ENCODE measurements at places on chromosomes 12 and 14.

GRCh38 chr12:39779768-39780340, 160.3 kb upstream of the ABCD2 start:
- DNase-seq, result no peak

DNA sequence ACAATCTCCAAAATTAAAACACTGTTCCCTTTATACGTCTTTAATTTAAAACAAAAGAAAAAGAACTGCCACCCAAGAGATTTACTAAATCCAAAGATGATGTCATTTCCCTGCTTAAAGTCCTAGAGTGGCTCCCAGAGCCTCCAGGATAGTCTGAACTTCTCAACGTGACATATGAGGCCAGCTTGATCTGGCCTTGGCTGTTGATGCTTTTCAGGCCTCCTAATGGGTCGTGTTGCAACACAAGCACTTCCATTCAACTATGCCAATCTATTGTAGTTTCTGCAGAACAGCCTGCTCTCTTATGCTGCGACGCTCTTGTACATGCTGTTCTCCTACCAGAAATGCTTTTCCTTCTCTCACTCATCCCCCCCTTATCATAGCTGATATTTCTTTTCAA, 35.7 kb downstream of the LGR5 start:
- no peak for DNase-seq

DNA sequence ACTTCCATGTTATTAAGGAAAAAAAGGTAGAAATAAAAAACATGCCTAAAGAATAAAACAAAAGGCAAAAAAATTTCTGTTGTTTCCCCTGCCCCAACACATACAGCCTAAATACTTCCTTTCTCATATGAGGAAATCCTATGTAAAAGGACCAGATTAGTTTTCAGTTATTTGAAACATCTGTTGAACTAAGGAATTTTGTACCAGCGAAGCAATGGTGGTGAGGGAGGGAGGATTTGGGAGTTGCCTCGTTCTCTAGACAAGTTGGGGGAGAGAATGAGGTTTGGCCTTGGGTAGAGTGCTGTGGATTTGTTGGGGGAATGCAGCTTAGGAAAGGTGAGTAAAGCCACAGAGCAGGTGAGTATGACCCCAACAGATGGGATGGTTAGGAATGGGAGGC, 141.5 kb upstream of the RFLNA start:
- DNase-seq, result no peak

GRCh38 chr12:91274916-91275315, 92.3 kb upstream of the DCN start:
- no peak for DNase-seq

DNA sequence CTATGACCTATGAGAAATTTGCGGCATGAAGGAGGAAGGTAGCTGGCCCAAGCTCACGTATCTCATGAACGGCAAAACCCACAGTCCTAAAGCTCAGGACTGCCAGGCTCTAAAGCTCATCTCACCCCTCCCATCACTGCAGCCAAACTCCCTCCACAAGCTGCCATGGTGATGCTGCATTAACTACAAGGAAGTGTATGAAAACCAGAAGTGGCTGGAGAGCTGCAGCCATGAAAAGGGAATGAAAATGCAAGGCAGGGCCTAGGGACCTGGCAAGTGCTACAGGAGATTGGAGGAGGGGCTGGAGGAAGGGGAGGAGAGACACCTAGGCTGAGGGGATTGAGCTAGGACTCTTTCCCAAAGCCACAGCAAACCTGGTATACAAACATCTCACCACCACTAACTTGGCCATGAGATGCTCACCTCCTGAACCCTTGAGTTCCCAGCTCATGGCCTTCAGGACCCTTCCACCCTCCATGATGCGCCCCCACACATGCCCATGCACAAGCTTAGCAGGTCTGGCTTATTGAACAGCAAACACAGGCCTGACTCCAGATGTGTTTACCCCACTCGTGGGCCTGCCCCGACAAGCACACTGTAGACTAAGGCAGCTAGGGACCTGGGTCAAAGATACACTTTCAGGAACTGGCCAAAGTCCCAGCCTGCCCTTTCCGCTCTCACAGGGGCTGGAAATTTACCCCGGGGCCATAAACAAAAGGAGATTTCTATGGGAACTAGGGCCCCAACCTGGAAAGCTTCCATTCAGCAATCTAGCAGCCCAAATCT, 42.0 kb downstream of the LTBP2 start:
- DNase-seq, result no peak

DNA sequence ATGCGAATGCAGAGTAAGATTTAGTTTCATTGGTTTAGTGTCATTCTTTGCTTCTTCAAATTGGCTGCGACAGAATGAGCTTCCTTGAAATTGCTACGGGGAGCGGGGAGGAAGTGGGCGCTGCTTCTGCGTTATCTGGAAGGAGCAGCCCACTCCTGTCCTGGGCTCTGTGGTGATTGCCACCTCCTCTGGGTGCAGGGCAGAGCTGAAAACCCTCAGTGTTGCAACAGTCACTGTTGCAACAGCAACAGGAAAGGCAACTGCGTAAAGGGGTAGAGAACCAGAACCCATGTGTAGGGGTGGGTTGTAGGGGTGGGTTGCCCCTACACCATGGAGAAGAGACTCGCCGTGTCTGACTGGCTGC, 57.7 kb downstream of the MAX start:
- DNase-seq, result no peak

DNA sequence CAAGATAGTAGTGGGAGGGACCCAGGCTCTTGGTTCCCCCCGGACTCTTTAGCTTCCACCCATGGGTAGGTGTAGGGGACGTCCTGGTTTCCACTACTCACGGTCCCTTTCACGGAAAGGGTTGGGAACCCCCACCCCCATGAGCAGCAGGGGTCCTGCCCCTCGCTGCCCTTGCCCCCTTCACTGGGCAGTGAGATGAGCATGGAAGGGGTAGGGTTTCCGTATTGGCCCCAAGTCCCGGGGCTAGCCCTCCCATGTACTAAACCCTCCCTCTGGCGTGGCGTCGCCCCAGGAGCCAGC, 12.7 kb downstream of the AGAP2 start:
- no peak for DNase-seq

- DNase-seq, result peak; percentile 51
Measured at GRCh38 chr12:119938049-119938667, 50.9 kb upstream of the BICDL1 start.

Data from hypothalamus (tissue), 51 donors.